D721Med (cell line): ENCODE measurements at places on chromosomes 13 and 19.

DNA sequence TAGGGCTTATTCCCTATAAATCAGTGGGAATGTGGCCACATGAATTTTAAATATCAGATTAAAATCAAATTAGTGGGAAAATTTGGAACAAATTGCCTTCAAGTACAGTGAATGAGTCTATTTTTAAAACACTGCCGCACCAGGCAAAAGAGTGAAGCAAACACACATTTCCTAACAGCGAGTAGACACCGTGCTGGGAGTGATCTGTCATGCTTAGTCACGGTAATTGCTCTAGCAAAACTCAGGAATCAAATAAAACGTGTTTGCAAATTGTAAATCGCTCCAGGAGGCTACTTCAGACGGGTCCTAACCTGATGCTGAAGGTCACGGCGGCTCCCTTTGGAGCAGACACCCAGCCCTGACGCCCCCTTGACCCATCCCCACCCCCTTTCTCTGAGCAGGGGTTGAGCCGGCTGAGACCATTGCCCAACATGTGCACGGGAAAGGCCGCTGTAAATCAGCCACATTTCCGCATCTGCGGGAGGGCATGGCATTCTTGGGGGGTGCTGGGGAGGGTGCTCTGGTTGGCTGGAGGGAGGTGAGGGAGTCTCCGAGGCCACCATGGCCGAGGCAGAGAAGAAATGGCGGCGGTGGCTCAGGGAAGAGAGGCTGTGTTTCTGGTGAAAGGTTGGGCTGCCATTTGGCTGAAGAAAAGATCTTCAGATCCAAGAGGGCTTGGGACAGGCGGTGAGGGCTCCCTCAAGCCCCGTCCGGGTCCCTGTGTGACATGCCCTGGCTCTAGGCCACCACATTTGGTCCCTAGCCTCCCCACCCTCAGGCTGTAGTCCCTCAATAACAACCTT, 8.9 kb downstream of the CEBPA start:
- DNase-seq: no peak

DNA sequence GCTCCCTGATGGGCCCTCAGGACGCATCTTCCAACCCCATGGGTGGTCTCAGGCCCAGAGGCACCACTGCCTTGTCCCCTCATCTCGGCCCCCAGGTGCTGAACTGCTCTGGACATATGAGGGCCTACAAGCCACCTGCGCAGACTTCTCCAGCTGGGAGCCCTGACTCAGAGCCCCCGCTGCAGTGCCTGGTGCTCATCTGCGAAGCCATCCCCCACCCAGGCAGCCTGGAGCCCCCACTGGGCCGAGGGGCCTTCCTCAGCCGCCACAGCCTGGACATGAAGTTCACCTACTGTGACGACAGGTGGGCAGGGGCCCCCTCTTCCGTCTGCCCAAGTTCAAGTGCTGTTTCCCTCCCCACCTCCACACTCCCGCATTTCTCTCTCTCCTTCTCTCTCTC, 12.2 kb downstream of the HIF3A start:
- DNase-seq: no peak

GRCh38 chr19:47545061-47545948, 27.6 kb downstream of the ZNF541 start:
- DNase-seq: no peak

DNA sequence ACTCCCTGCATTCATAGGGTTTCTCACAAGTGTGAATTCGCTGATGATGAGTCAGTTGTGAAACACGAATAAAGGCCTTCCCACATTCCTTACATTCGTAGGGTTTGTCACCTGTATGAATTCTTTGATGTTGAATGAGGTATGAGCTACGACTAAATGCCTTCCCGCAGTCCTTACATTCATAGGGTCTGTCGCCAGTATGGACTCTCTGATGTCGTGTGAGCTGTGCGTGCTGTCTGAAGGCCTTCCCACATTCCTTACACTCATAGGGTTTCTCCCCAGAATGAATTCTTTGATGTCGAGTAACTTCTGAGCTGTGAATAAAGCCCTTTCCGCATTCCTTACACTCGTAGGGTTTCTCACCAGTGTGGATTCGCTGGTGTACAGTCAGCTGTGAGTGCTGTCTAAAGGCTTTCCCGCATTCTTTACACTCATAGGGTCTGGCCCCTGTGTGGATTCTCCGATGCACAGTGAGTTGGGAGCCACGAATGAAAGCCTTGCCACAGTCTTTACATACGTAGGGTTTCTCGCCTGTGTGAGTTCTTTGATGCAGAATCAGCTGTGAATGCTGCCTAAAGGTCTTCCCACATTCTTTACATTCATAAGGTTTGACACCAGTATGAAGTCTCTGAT, 30.5 kb upstream of the COX7A1 start:
- DNase-seq: no peak

DNA sequence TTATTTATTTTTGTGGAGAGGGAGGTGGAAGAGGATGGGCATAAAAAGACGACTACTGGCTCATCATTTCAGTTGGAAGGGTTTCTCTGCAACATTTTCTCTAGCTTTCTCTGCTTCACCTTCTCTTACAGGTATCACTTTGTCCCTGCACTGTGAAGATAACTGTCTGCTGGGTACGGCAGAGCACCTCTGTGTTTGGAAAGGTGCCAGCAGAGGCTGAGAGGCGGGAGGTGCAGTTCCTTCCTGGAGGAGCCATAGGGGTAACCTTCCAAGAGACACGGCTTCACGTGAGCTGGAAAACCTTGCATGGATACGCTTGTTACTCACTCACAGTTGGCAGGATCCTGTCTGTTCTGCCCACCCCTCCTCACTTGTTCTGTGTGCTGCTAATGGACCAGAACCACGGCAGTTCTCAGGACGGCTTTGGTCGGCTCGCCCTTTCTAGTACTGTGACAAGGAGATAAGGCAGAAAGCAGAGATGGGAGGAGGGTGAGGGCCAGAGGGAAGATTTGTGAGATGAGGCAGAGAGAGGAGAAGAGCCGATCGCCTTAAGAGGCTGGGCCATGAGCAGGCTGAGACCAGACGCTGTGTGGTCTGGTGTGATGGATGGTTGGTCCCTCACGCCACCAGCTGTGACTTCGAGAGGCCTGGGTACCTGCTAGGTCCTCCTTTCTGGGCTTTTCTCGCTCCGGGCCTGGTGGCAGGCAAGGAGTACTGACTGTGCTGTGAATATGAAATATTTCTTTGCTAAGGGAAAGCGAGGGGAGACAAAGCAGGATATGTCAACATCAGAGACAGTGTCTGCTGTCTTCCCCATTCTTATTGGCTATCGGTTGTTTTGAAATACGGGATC, 66.8 kb downstream of the MRPL57 start:
- no peak for DNase-seq

DNA sequence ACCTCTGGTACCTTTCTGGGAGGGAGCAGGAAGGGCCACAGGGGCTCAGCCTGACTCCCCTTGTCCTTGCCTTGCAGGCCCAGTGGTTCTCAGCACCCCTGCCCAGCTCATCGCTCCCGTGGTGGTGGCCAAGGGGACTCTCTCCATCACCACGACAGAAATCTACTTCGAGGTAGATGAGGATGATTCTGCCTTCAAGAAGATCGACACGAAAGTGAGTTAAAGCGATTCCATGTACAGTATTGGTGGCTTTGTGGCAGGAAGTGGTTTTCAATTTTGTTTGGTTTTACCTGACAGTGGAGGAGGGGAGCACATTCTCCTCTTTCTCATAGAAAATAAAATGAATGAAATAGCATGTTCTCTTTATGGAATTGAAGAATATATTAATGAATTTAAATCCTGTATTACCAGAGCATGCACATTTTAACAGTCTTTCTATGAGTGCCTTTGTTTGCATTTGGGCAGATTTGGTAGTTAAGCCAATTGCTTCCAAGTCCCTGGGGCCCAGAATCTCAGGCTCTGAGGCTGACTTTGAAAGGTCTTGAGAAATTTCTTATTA, 4.1 kb downstream of the MAB21L1 start:
- DNase-seq: no peak

GRCh38 chr13:82165396-82166174, 1716.7 kb downstream of the SLITRK1 start:
- DNase-seq: no peak

DNA sequence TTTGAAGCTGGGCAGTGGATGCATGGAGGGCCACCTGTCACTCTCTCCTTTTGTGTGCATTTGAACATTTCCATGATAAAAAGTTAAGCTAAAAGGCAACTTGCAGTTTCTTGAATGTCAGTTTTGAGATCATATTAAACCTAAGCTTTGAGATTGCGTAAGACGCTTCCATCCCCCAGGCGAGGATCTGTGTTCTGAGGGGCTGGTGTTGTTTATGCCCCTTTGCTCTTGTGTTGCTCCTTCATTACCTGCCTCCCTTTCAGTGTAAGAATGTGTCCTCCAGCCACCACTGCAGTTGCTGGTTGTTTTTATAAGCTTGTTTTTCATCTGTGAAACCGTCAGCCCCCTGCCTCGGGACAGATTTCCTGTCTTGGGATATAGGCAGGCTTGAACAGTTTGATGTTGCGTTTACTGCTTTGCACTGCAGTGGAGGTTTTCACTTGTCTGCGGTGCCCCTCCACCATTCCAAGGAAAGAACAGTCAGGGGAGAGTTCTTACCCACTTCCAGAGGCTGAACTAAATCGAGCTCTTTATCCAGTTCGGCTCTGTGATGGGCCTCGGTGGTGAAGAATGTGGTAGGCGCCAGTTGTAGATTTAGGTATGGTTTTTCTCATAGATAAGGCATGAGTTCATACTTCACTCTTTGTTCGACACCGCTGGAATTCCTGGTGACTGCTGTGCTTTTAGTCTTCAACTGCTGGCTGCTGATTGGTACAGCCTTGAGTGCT, 96.8 kb downstream of the ARHGEF7 start:
- no peak for DNase-seq

- no peak for DNase-seq
Measured at GRCh38 chr13:59229401-59229800, 934.3 kb downstream of the DIAPH3 start.
